ENCODE measurements at places on chromosomes 6 and 20.

- no peak for DNase-seq
These were observed 628.1 kb upstream of the CITED2 start for GRCh38 chr6:140002396-140003022.

DNA sequence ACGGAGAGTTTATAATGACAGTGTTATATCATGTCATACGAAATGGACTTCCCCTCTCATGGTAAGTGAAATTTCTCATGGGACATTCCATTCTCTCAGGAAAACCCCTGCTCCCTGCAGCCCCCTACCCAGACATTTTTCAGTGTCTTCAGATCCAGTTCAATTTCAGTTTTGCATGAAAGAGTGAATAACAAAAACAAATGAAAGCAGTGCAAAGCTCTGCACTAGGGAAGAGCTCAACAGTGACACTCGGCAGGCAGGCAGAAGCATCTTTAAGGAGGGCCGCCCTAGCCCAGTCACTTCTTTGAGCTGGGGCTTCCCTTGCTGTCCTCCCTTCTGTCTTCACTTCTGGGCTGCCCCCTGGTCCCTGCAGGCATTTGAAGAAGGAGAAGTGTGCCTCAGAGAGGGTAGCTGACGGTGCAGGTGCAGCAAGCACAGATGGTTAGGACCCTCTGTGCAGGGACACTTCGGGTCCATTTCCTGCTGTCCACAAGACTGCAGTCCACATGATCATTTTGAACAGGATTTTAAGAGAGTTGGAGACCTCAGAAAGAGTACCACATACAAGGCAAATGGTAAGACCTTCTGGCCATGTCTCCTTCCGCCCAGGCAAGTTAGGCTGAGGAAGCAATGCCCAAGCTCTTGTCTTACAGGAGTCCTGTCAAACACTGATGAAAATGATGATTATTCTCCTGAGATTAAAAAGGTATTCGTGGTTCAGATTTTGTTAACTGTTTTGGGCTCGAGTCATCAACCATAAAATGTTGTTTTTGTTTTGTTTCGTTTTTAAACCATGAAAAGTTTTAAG is 5.4 kb upstream of the DUSP22 start:
- no peak for DNase-seq

GRCh38 chr6:116629563-116629981 is 13.3 kb downstream of the RSPH4A start:
- DNase-seq = no peak

GRCh38 chr6:132498638-132499037 is 14.3 kb downstream of the STX7 start:
- DNase-seq = no peak

DNA sequence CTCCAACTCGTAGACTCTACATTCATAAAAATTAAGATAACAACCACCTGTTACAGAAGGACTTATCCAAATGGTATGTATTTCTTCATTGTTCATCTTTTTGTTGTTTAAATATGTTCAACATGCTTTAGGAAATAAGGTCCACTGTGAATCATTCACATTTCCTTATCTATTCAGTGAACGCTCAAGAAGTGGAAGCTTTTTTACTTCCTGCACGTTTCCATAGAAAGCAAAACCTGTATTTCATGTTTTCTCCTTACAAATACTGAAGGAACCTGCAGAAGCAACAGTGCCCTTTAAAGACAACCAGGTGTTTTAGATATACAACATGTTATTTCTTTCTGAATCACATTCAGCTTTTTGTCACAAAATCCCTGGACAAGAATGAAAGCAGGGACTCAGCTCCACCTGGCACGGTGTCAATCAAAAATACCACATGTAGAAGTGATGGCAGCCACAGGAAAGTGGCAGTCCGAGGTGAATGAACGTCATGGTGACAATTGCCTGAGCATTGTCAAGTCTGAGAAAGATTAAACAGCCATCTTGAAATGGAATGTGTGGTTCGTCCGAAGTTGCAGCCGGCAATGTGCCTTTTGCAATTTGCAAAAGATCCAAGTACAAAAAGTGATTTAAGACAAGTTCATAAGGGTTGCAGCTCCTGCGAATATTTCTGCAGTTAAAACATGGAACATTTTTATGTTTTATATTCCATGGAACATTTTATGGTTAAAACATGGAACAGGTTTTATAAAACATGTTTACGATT is 66.7 kb upstream of the RIPOR2 start:
- DNase-seq = no peak

Measured in activated naive CD4-positive, alpha-beta T cell treated with Interleukin-2 at 50 U/mL for 16 hours (primary cell).